Hippocampal formation (tissue), 2 donors: ENCODE measurements at places on chromosomes 3 and 15.
A peak's percentile ranks its signal among the peaks of the same experiment; 100 is the strongest.

- no peak for DNase-seq
Observed at GRCh38 chr3:57199895-57200297, at the start of gene HESX1. Gene HESX1, minus strand, starts transcription at chr3:57199978. Its CDS starts 60 bp downstream, at chr3:57199918.

GRCh38 chr15:56537881-56538280 lies 72.9 kb upstream of the MNS1 start:
- no peak for DNase-seq

DNA sequence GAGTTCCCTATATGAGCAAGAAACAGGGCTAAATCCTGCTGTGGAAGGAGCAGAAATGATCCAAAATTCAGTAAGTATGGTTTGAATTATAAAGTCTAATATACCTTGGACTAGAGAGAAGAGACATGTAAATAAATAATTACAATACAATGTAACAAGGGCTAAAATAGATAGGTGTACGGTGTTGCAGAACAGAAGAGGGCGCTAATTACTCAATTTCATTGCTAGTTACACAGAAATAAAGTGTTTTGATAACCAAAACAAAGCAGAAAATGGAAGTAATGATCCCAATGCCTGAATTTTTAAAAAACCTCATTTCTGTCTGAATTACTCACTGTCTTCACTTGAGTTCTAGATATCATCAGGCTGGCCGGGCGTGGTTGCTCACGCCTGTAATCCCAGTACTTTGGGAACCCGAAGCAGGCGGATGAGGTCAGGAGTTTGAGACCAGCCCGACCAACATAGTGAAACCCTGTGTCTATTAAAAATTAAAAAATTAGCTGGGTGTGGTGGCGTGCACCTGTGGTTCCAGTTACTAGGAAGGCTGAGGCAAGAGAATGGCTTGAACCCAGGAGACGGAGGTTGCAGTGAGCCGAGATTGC lies 8.3 kb upstream of the PLCH1 start:
- DNase-seq, result no peak

DNA sequence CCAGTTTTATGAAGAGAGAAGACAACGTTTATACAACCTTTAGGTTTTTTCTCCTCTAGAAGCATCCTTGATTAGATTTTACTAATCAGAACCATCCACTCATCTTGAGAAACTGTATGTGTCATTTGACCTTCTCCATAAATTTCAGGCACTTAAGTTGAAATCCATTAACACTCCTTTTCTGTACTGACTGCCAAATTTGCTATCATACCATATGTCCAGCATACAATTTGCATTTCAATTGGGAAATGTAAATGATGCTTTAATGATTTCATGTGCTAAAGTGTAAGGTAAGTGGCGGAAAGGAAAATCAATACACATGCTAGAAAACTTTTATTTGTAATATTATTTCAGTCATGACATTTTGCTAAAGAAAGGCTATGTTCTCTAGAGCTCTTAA lies 731.6 kb downstream of the GBE1 start:
- no peak for DNase-seq

DNA sequence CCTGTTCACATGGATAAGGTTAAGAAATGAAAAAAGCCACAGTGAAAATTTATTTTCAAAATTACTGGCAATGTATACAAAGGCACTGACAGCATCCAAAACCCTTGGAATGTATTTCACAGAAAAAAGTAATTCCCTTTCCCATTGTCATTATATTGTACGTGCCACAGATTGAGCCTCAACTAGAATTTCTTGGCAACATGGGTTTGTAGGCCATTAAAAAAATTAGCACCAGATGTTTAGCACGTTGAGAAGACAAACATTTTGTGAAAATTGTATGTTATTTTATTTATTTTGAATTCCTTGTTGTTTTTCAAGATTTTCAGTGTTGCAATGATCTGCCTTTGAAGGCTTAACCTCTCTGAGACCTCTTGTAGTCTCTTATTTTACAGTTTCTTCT lies 76.3 kb upstream of the EPHB3 start:
- DNase-seq, result no peak

DNA sequence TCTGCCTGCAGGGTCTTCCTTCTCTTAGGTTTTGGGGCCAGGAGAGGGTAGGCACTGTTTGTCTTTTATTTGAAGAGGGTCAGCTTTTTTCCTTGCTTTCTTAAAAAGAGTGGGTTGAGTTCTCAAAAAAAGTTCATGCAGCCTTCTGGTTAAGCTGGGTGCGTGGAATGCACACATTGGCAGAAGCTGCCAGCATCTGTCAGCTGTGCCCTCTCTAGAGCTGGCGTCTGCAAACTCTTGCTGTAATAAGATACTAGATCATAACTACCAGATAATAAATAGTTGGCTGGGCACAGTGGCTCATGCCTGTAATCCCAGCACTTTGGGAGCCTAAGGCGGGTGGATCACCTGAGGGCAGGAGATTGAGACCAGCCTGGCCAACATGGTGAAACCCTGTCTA lies 373.4 kb downstream of the OCA2 start:
- DNase-seq, result no peak

DNA sequence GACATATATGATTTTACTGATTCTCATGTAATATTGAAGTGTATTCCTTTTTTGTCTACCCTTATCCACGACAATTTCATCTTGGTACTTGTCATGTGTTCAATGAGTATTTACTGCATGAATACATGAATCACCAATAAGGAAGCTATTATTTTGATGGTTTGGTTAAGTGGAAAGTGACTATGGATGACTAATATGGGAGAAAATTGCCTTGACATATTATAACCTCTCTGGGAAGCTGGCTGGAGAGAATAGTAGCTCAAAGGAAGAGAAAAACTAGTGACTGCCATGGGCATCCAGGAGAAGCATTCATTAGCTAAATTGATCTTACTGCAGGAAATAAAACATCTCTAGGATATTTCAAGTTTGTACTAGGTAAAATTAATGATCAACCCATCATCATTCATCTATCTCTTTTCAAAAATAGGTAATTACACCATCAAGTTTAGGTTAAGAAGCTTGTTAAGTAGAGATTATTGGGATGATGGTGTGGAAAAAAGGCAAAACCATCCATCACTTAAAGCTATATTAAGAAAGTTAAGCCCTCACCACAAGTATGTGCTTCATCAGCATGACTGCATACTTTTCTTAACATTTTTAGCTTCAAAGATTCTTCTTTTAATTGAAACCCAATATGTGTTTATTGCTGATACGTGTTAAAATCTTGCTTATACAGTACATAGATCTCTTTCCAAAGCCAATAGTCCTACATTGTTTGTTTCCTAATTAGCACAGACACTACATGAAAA lies 455.2 kb upstream of the ARPP21 start:
- DNase-seq, result no peak

DNA sequence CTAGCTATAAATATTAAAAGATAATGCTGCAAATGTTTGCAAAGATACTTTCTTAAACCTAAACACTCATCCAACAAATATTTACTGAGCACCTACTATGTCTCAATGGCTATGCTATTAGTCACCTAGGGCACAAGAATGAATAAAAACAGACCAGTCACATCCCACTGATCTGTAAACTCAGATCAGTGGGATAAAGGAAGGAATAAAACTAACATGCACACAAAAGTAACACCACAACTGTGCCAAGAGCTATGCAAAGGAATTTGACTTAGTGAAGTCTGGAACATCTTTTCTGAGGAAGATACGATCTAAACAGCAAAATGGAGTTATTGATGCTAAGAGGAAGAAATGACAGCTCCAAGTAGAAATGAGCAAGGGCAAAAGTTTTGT lies 56.6 kb downstream of the CBLB start:
- no peak for DNase-seq

GRCh38 chr3:73603762-73604171 lies 21.0 kb downstream of the PDZRN3 start:
- no peak for DNase-seq

- DNase-seq, result no peak
Observed at GRCh38 chr3:152263711-152264110, 5.0 kb upstream of the MBNL1 start.

DNA sequence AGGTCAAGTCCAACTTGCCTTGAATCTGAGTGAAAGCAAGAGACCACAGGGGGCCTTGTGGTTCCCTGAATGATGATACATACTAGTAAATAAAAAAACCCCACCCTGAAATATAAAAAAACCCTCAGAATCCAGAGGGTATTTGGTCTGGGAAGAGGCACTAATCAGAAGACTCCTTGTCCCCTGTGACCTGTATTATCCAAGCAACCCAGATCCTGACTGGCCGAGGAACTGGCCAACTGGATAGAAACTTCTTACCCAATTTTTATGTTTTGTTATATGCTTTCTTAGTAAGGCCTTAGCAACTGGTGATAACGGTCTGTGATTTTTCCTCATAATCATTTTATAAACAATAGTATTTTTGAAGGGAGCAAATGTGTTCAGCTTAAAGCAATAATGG lies 17.5 kb downstream of the ABI3BP start:
- no peak for DNase-seq

- no peak for DNase-seq
Observed at GRCh38 chr3:23762214-23762613, 43.5 kb upstream of the UBE2E1 start.

DNA sequence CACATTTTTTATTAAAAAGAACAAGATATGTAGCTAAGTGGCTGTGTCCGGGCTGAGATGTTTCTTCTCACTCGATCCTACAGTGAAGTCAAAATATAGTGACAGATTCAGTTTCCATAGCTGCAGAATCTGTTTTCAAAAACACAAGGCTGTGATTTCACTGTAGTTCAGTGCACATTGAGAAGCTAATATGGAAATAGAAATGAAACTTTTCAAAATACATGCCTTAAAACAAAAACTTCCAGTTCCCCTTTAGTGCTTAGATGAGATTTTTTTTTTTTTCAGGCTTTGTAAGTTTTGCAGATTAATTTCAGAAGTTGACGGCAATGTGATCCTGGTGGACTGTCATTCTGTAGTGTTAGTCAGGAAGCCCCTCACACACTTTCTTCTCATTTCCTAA lies 23.8 kb upstream of the TRAK1 start:
- DNase-seq, result no peak

- peak; percentile 48 for DNase-seq
Observed at GRCh38 chr3:155323063-155323666, 29.7 kb upstream of the STRIT1 start.

GRCh38 chr3:130293247-130293646 lies 52.2 kb upstream of the COL6A5 start:
- DNase-seq, result no peak

DNA sequence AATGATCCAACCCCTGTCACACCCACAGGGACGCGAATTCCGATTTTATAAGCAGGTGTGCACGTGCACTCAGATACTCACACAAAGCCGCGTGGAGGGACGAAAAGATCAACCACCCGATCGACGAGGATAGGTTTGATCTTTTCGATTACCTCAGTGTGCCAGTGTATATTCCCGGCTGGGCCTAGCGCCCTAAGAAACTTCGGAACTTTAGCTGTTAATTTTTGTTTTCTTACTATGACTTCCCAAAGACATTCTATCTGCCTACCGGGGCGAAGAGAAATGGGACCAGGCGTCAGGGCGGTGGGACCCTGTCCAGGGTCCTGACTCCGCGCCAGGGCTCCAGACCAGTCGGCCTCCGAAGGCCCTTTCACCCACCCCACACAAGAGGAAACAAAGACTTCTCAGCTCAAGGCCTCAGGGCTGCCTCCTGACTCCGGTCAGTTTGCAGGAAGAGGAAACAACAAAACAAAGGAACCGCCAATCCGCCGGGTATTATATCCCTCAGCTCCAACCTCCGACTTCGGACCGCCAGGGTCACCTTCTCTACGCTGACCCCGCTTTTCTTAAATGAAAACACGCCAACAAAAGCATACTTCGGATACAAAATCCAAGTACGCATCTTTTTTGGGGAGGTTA lies 6.8 kb downstream of the ONECUT1 start:
- DNase-seq, result no peak

DNA sequence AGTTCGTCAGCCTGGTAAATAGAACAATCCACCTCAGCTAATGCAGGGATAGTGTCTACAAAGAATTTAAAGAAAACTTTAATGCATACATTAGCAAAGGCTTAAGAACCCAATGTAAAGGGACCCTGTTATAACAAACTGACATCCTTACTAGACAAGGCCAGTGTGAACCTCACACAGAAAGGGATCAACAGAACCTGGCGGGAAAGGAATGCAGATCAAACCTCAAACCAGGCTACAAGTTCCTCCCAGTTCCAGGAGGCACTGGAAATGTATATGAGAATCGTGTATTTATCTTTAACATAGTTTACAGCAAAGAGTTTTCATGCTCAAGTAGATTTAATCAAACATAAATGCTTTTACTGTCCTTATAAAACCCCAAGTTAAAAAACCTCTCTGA lies 37.6 kb upstream of the ATP11B start:
- DNase-seq, result no peak

GRCh38 chr3:43526956-43527355 lies 94.9 kb downstream of the ANO10 start:
- no peak for DNase-seq

DNA sequence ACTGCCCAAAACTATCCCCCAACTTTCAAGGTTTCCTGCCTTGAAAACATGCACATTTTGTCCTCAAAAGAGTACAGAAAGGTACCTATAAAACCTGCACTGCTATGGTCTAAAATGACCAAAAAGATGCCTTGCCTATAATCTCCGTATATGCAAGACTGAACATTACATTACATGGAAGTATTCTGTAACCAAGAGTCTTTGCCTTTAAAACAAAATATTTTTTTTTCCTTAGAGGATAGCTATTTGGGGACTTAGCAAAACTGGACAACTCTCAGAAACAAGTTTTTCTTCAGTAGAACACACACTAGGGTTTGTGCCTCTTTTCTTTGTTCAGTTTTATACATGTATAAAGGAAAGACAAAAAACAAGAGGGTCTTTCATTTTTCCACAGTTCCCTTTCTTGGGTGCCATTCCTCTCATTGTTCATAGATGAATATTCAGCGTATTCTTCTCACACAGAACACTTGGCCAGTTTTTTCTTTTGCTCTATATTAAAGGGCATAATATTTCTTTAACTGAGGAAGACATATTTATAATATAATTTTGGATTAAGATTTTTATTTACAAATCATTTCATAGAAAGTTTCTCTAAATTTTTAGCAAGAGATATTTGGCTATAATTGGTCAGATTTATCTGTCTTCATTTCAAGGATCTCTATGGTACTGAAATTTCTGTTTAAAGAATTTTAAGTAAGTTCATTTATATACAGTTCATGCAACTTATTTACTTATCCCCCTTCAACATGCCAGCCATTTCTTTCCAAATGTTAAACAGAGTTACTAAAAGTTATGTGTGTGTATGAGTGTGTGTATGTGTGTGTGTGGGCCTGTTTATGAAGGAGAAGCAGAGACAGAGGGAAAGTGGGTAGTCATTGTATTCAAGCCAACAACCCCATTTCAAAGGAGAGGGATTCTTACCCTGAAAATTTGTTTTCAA lies 142.6 kb downstream of the ZBTB20 start:
- DNase-seq, result peak; percentile 0

GRCh38 chr3:172713316-172713715 lies 2.4 kb upstream of the NCEH1 start:
- DNase-seq, result no peak
